ENCODE measurements at places on chromosomes 12 and 14.
A peak's percentile ranks its signal among the peaks of the same experiment; 100 is the strongest.

DNA sequence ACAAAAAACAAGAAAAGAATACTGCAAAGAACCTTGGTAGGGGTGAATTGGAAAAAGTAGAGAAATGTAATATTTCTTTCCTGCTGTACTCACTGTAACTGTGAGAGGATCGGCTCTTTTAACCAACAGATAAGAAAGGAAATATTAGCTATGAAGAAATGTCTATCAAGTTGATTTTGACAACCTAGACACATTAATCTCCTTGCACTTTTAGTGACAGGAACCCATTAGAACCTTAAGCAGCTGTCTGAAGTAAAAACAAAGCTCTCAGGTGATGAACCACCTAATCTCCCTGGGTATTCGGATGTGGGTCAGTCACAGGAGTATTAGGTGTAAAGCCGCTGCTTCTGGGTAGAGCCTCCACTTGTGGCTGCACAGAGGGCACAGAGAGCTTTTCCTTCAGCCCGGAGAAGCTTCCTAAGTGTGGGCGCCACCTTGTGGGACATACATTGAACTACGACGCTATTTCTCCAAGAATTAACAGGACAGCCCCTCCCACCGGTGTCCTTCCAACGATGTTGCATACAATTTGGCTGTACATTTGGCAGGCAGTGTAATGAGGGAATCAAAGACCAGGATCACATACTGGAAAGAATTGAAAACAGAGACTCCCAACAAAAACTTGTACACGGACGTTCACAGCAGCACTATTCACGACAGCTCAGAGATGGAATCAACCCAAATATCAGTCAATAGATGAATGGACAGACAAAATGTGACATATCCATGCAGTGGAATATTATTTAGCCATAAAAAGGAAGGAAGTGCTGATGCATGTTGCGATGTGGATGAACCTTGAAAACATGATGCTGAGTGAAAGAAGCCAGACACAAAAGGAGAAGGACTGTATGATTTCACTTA is 28.9 kb upstream of the MAPKAPK5 start:
- DNase-seq: peak; percentile 17

DNA sequence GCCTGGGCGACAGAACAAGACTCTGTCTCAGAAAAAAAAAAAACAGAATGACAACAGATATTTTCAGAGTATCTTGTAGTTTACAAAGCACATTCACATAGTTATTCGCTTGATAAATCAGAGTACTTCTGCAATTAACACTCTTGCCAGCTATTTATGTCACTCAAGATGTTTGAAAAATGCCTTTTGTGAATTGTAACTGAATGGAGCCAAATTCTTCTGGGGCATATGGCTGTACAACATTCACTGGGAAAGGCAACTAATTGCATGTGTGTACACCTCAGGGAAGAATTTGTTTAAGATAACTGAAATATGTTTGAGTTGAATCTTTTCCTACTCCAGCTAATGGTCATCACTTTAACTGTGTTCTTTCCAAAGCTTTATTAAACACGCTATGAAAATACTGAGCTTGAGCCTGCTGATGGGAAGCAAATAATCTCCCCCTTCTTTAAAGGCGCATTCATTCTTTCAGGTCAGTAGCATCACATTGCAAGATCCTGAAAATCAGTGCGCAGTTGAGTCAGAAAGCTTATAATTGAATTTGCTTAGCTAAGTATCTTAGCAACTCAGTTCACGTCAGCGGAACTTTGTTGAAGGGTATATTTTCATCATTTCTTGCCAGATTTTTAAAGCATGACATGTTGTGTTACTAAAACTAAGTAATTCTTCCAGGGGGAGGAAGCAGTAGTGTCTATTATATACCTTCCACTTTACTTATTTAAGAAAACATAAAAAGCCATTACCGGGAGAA is 66.6 kb downstream of the SINHCAF start:
- no peak for DNase-seq

- DNase-seq: no peak
Measured at GRCh38 chr12:67694306-67694900, 45.9 kb downstream of the DYRK2 start.

DNA sequence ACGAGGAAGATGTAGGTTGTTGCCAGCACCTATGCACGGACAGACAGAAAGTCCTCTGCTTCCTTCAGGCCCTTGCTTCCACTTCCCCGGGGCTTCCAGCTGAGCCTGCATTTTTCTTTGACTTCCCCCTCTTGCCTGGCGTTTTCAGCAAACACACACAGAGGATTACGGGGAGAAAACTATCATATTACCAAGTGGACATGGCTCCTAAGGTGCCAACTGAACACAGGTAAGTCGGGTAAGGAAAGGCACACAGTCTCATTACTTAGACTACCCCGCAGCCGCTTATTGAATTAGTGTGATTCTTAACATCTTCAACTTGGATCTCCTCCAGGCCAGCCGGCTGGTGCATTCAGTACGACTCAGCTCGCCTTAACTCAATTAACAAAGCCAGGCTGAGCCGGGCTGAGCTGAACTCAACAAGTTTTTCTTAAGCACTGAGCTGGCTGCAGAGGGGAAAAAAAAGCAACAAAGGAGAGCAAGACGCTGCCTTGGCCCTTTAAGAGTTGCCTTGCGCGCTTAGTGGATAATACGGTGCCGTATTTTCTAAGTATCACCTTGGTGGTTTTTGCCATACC is 19.2 kb upstream of the MAP1LC3B2 start:
- DNase-seq: no peak

GRCh38 chr12:108099778-108100489 is 29.2 kb upstream of the WSCD2 start:
- no peak for DNase-seq

GRCh38 chr12:121519227-121519626 is 61.6 kb downstream of the KDM2B start:
- no peak for DNase-seq
